Aortic smooth muscle cell (primary cell): ENCODE measurements at places on chromosomes 16 and 17. TPM values are rescaled to one million over a fixed set of nuclear protein-coding genes. Genes with fewer than 3 reads are reported as not detected.

The TP53TG3C gene
- total RNA-seq, result not detected in 2 replicates

The CYGB gene
- 2.7 and 7.7 TPM in 2 replicates for total RNA-seq

The KRTAP4-5 gene
- not detected in 2 replicates for total RNA-seq

The MT2A gene
- total RNA-seq, result 56.0 and 84.2 TPM in 2 replicates

The CLDN6 gene
- not detected in 2 replicates for total RNA-seq

The CYB561 gene
- 17.7 and 30.9 TPM in 2 replicates for total RNA-seq

The RAMP2 gene
- 0.19 and 0.26 TPM in 2 replicates for total RNA-seq

The FOXC2 gene
- 3.4 and 4.9 TPM in 2 replicates for total RNA-seq

The CA5A gene
- total RNA-seq, result not detected in 2 replicates

The BOLA2B gene
- 17.3 and 39.0 TPM in 2 replicates for total RNA-seq

The KIF19 gene
- total RNA-seq, result 0.44 and 1.2 TPM in 2 replicates

The TMEM92 gene
- not detected in 2 replicates for total RNA-seq

The ERAL1 gene
- total RNA-seq, result 13.6 and 15.2 TPM in 2 replicates

The CDRT4 gene
- total RNA-seq, result 0.92 and 2.3 TPM in 2 replicates

The MPV17L gene
- total RNA-seq, result 0.44 and 0.53 TPM in 2 replicates

The MT1A gene
- total RNA-seq, result 0.44 TPM in 1 of 2 replicates, not detected in the other

The DNAI2 gene
- not detected in 2 replicates for total RNA-seq

The PTGES3L gene
- not detected in 2 replicates for total RNA-seq

The HOXB5 gene
- total RNA-seq, result not detected in 2 replicates

The KRT222 gene
- total RNA-seq, result not detected in 2 replicates

The CPHXL2 gene
- not detected in 2 replicates for total RNA-seq

The GINS2 gene
- total RNA-seq, result 6.3 and 9.2 TPM in 2 replicates

The WNT9B gene
- 0.13 TPM in 1 of 2 replicates, not detected in the other for total RNA-seq

The NDE1 gene
- total RNA-seq, result 26.8 and 33.6 TPM in 2 replicates

The UNKL gene
- 4.6 and 6.5 TPM in 2 replicates for total RNA-seq

The CHAD gene
- not detected in 2 replicates for total RNA-seq

The CD300E gene
- not detected in 2 replicates for total RNA-seq

The TMED6 gene
- total RNA-seq, result 0.12 and 0.13 TPM in 2 replicates

The MBTPS1 gene
- total RNA-seq, result 101 and 121 TPM in 2 replicates

The PARD6A gene
- total RNA-seq, result 2.5 and 3.4 TPM in 2 replicates

The TBC1D3 gene
- not detected in 2 replicates for total RNA-seq

The RAB11FIP4 gene
- total RNA-seq, result 0.19 and 0.40 TPM in 2 replicates

The ZKSCAN2 gene
- 2.6 and 3.0 TPM in 2 replicates for total RNA-seq

The MPO gene
- total RNA-seq, result under 0.01 and 0.06 TPM in 2 replicates

The PLA2G10 gene
- not detected in 2 replicates for total RNA-seq

The CCDC200 gene
- 0.92 TPM in 1 of 2 replicates, not detected in the other for total RNA-seq

The TMEM100 gene
- 0.25 and 1.2 TPM in 2 replicates for total RNA-seq

The TBC1D28 gene
- total RNA-seq, result not detected in 2 replicates

The IRX5 gene
- 1.9 and 2.5 TPM in 2 replicates for total RNA-seq

The SOST gene
- total RNA-seq, result 0.13 and 3.4 TPM in 2 replicates

The SLC47A1 gene
- 1.5 and 3.4 TPM in 2 replicates for total RNA-seq

The SOX8 gene
- total RNA-seq, result 1.4 and 4.5 TPM in 2 replicates

The NUDT7 gene
- 8.3 and 9.7 TPM in 2 replicates for total RNA-seq

The CHST6 gene
- 0.31 and 0.92 TPM in 2 replicates for total RNA-seq

The CLEC19A gene
- total RNA-seq, result not detected in 2 replicates

The ZNF688 gene
- total RNA-seq, result 10.4 and 17.3 TPM in 2 replicates
